ENCODE measurements at places on chromosomes 1 and 21.

GRCh38 chr21:46622226-46622625, 13.2 kb upstream of the PRMT2 start:
- no peak for DNase-seq

DNA sequence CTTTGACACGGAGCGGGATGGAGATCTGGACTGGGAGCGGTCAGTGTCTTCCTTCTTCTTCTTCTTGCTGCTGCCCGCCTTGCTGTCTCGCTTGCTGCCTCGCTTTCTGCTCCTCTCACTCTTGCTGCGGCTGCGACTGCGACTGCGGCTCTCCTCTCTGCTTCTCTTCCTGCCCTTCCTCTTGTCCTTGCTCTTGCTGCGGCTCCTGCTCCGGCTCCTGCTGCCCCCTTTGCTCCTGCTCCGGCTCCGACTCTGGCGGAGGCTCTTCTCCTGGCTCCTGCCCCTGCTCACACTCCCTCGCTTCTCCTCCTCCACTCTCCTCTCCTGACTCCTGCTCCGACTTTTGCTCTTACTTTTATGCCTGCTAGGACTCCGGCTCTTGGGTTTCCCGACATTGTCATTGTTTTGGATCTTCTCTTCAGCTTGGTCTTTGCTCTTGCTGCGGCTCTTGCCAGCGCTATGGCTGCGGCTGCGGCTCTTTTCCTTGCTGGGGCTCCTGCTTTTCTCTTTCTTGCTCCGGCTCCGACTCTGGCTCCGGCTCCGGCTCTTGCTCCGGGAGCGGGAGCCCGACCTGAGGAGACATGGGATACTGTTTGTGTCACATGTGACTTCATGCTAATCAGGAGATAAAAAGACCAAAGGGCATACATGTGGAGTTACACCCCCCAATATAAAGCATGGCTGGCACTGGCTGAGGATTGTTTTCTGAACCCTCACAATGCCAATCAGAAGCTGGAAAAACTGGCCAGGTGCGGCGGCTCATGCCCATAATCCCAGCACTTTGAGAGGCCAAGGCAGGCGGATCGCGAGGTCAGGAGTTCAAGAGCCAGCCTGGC, 25.2 kb upstream of the TMEM200B start:
- DNase-seq = no peak

DNA sequence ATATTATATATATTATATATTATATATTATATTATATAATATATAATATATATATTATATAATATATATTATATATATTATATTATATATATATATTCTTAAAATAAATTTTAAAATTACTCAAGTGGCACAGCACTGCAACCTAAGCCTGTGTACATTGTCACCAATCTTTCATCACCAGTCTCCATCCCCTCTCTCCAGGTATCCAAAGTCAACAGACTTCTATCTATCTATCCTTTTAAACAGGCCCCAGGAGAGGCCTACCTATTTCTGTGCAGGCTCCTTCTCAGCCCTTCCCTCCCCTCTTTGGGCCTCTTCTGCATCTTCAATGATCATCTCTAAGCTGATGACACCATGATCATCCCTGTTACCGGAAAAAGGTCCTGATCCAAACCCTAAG, 111.7 kb downstream of the RHOU start:
- DNase-seq = peak; percentile 15

GRCh38 chr1:75203415-75204277, 69.5 kb downstream of the LHX8 start:
- no peak for DNase-seq

GRCh38 chr1:43529206-43529731, 1.4 kb upstream of the PTPRF start:
- peak; percentile 92 for DNase-seq

GRCh38 chr1:192147221-192147620, 11.0 kb upstream of the RGS18 start:
- DNase-seq = no peak

DNA sequence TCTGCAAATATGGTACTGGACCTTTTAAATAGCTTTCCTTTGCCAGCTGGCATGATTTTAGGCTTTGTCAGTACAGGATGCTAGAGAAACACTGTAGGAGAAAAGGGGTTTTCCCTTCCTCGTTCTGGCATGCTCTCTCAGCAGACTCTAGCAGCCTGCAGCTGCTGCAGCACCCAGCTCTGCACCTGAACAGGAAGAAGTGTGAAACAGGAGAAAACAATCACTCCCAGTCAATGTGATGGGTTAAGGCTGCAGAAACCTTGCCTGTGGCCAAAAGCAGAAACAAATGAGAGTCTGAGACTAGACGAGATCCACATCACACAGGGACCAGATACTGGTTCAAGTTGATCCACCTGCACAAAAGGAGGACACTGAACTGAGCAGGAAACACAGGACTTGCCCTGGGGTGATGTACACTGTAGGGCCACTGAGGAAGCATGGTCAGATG, 21.2 kb downstream of the OVGP1 start:
- DNase-seq = peak; percentile 61

GRCh38 chr1:213737398-213738035, 250.3 kb upstream of the PROX1 start:
- DNase-seq = no peak

DNA sequence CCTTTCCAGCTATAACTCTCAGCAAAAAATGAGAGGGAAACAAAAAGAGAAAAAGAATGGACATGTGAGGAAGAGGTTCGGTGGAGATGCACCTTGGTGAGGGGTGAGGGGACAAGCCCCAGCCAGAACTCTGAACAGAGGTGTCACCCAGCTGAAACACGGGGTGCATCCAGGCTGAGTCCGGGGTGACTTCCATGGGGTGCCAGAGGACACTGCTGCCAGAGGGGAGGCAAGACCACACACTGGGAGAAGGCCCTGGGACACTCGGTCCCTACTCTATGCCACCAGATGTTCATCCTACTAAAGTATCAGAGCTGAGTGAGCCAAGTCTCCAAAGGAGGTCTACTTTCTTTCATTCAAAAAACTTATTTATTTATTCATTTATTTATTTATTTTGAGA, 36.1 kb upstream of the PPP1R15B start:
- no peak for DNase-seq

- no peak for DNase-seq
Measured at GRCh38 chr1:94993931-94994645, 67.2 kb upstream of the CNN3 start.

- DNase-seq = no peak
Measured at GRCh38 chr1:152679459-152679858, 4.4 kb downstream of the LCE2C start.

DNA sequence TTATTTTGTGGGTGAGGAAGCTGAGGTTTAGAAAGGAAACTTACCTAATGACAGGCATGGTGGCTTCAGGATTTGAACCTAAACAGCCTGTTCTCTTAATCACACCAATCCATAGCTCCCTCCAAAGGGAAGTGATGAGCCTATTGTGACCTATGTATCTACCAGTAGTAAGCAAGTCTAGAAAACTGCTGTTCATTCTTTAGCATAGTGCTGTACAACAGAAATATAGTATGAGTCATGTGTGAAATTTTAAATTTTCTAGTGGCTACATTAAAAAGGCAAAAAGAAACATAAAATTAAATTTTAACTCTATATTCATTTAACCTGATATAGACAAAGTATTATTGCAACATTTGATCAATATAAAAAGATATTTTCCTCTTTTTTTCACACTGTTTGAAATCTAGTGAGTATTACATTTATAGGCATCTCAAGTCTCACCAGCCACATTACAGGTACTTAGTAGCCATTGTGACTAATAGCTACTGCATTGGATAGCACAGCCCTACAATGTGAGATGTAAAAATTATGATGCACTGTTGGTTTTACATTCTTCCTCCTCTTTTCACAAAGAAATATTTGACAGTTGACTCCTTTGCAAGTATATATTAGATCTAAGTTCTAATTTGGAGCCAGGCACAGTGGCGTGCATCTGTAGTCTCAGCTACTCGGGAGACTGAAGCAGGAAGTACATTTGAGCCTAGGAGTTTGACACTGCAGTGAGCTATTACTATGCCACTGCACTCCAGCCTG, 16.6 kb downstream of the IPO9 start:
- DNase-seq = no peak

DNA sequence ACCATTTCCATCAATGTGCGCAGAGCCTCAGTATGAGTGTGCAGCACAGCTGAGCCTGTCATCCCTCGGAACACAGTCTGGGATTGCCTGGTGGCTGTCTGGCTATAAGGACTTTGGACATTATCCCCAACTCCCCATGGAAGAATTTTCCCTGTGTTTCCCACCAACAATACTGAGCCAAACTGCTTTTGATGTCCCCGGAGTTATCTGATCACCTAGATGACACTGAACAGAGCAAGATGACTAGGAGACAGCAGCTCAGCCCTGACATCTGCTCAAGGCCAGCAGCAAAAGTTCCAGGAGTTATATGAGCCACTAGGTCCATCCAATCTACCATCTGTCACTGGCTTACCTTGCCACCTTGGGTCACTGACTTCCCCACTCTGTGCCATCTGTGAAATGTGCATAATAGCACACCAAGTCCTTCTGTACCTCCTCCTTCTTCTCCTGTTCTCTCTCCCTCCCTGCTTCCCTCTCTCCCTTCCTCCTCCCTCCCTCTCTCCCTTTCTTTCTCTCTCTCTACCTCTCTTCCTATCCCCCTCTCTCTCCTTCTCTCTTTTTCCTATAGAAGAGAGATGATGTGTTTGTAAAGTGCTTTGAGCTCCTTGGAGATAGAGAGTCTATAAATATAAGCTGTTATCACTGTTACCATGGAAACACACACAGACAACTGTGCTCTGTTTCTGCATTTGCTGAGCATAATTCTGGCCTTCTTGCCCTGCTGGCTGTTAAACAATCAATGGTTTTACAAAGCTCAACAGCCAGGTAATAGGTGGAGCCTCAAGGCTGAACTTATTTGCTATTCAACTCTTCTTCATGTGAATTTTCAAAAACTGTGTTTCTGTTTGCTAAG, 19.7 kb upstream of the ATP1B1 start:
- no peak for DNase-seq

GRCh38 chr1:204828352-204828850, 42.3 kb upstream of the NFASC start:
- DNase-seq = peak; percentile 66

DNA sequence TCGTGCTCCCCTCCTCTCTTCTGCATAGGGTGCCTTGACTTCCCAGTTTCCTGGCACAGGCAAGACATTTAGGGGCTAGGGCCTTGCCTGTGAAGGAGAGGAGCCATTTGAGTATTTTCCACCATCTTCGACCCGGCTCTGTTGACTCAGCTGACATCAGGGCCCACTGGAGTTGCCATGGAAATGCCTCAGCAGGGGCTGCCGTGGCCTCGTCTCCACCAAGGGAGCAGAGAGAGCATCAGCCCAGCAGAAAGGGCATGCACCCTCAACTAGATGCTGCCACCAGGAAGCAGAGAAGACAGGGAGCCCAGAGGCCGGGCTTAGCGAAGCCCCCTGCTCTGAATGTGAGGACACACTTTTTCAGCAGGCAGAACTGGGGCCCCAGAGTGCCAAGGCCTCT, 101.9 kb upstream of the ACTL8 start:
- no peak for DNase-seq

DNA sequence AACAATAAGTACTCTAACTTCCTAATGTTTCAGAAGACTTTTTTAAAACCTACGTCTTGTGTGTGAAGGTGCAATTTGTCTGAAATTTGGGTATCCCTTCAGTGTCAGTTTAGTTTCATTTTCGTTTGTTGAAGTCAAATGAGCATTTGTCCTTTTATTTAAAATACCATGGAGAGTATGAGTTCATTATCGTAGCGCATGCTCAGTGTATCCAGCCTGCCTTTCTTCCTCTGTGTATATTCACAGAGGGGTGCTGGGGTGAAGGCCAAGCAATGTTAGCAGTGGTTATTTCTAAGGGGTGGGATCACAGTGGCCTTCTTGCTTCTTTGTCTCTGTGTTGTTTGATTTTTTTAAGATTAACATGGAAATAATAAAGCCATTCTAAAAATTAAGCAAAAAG, 43.2 kb downstream of the CNN3 start:
- DNase-seq = no peak

GRCh38 chr1:26827663-26828062, 1.2 kb downstream of the ZDHHC18 start:
- no peak for DNase-seq

- DNase-seq = no peak
Measured at GRCh38 chr1:202568826-202569225, 141.4 kb downstream of the SYT2 start.

DNA sequence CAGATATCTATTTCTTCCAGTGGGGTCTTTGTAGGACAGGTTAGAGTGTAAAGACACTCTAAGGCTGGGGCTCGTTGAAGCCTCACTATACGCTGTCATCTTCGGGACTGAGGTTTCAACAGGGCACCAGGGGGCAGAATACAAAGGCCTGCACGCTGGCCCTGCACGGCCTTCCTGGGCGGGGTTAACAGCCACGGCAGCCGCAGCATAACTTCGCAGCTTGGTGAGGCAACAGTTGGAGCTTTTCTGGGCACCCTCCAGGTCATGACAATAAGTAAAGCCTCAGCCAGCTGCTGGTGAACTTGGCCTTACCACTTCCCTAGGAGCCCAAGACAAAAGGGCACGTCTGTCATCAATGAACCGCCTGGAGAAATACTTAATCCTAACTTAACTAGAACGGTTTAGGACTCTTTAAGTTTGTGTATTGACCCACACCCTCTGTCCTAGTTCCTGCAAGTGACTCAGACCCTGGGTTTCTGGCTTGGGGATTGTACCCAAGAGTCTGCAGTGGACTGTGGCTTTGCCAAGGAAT, 2.3 kb upstream of the RUNX1 start:
- DNase-seq = peak; percentile 89

- no peak for DNase-seq
Measured at GRCh38 chr1:215807911-215808436, 240.9 kb downstream of the KCTD3 start.

DNA sequence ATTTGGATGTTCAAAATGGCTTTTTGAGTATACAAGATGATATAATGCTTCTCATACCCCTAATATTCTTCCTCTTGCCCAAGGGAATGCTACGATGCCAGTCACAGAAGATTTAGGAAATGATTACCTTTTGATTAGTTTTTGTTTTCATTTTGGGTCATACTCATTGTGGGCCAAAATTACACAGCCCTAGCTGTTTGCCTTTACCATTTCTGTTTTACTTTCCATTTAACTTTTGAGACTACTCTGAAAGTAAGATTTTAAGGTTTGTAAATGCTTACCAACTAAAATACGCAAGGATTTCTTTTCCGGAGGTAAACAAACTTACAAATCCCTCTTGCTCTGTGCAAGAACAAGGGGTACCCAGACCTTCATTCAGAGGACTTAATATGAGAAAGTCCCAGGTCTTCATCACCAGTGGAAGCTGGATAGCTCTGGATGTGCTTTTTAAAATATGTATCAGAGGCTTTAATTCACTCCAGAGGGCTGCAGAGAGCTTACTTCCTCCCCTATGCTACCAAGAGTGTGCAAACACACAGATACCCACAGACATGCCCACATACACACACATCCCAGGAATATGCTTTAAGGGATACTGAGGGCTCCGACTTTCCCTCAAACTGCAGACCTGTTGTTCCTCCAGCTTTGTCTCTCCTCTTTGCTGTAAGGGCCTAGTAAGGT, 631.4 kb downstream of the SMYD3 start:
- no peak for DNase-seq

- peak; percentile 24 for DNase-seq
Measured at GRCh38 chr1:155776414-155776813, 80.6 kb downstream of the GON4L start.

- no peak for DNase-seq
Measured at GRCh38 chr1:109312978-109313775, 6.4 kb upstream of the MYBPHL start.

All from activated CD8-positive, alpha-beta memory T cell treated with anti-CD3 and anti-CD28 coated beads for 24 hours (primary cell).